ENCODE measurements at places on chromosomes 1 and 21. TPM values are rescaled to one million over a fixed set of nuclear protein-coding genes. Genes with fewer than 3 reads are reported as not detected.

IPO13 gene
- 20.6 TPM for total RNA-seq

SPATA46 gene
- not detected for total RNA-seq

KPRP gene
- total RNA-seq: not detected

NUP210L gene
- total RNA-seq: under 0.01 TPM

PRAMEF12 gene
- total RNA-seq: not detected

HMGCS2 gene
- not detected for total RNA-seq

OPRD1 gene
- not detected for total RNA-seq

PTCH2 gene
- total RNA-seq: 0.36 TPM

GDAP2 gene
- total RNA-seq: 30.1 TPM

OR2T33 gene
- total RNA-seq: not detected

HTR6 gene
- not detected for total RNA-seq

VWA5B1 gene
- not detected for total RNA-seq

XCL1 gene
- not detected for total RNA-seq

NLRP3 gene
- total RNA-seq: 0.36 TPM

AKR7A3 gene
- 1.2 TPM for total RNA-seq

WNT3A gene
- not detected for total RNA-seq

Data from osteoblast (primary cell).